Dermis microvascular lymphatic vessel endothelial cell (primary cell): ENCODE measurements at places on chromosomes 7 and 10. TPM values are rescaled to one million over a fixed set of nuclear protein-coding genes. Genes with fewer than 3 reads are reported as not detected.

The ACTA2 gene
- 4.1 and 7.1 TPM in 2 replicates for total RNA-seq

The ANKRD30A gene
- total RNA-seq = not detected in 2 replicates

The SPDYE9 gene
- not detected in 2 replicates for total RNA-seq

The ADCY1 gene
- 0.51 and 1.1 TPM in 2 replicates for total RNA-seq

The CPN1 gene
- not detected in 2 replicates for total RNA-seq

The LLCFC1 gene
- not detected in 2 replicates for total RNA-seq

The UBE3C gene
- 75.0 and 77.9 TPM in 2 replicates for total RNA-seq

The TMEM178B gene
- total RNA-seq = under 0.01 TPM in 2 replicates

The COL1A2 gene
- total RNA-seq = 0.39 and 9.2 TPM in 2 replicates

The METTL2B gene
- total RNA-seq = 20.1 and 22.6 TPM in 2 replicates

The A1CF gene
- not detected in 2 replicates for total RNA-seq

The ITPRID1 gene
- not detected in 2 replicates for total RNA-seq

The EN2 gene
- total RNA-seq = under 0.01 TPM in 1 of 2 replicates, not detected in the other

The PRSS37 gene
- not detected in 2 replicates for total RNA-seq

The LIPM gene
- total RNA-seq = not detected in 2 replicates

The SEMA3E gene
- total RNA-seq = 0.26 and 2.0 TPM in 2 replicates

The ST8SIA6 gene
- total RNA-seq = 0.13 and 0.25 TPM in 2 replicates

The IRF5 gene
- total RNA-seq = 0.25 and 0.26 TPM in 2 replicates

The SPAG6 gene
- total RNA-seq = not detected in 2 replicates

The CXCL12 gene
- 0.77 and 2.3 TPM in 2 replicates for total RNA-seq

The LIPN gene
- total RNA-seq = not detected in 2 replicates

The ZNF467 gene
- total RNA-seq = 4.5 and 8.0 TPM in 2 replicates

The SKIDA1 gene
- 1.9 and 3.8 TPM in 2 replicates for total RNA-seq

The ITIH5 gene
- total RNA-seq = 0.26 and 1.0 TPM in 2 replicates

The ATRNL1 gene
- total RNA-seq = 0.77 and 1.6 TPM in 2 replicates

The AKR1C2 gene
- 22.7 and 53.6 TPM in 2 replicates for total RNA-seq

The PKD2L1 gene
- not detected in 2 replicates for total RNA-seq

The KIAA1217 gene
- 9.1 and 11.1 TPM in 2 replicates for total RNA-seq

The CTTNBP2 gene
- total RNA-seq = under 0.01 and 0.63 TPM in 2 replicates

The TMEM130 gene
- not detected in 2 replicates for total RNA-seq

The CYP2C19 gene
- not detected in 2 replicates for total RNA-seq

The DENND2A gene
- 0.64 and 0.89 TPM in 2 replicates for total RNA-seq

The TSPAN13 gene
- total RNA-seq = 37.7 and 42.6 TPM in 2 replicates

The LBX1 gene
- total RNA-seq = not detected in 2 replicates

The OR6V1 gene
- not detected in 2 replicates for total RNA-seq

The ADRB1 gene
- total RNA-seq = 7.2 and 19.1 TPM in 2 replicates

The SFRP4 gene
- total RNA-seq = not detected in 2 replicates

The ELAPOR2 gene
- total RNA-seq = 84.7 and 101 TPM in 2 replicates

The KIF11 gene
- 6.7 and 18.5 TPM in 2 replicates for total RNA-seq

The GIMAP6 gene
- 169 and 251 TPM in 2 replicates for total RNA-seq

The CUZD1 gene
- 0.25 and 0.26 TPM in 2 replicates for total RNA-seq

The TEX36 gene
- not detected in 2 replicates for total RNA-seq
